Inflammatory macrophage treated with lipopolysaccharide for 4 hours (primary cell): ENCODE measurements at places on chromosomes 2 and 18.

DNA sequence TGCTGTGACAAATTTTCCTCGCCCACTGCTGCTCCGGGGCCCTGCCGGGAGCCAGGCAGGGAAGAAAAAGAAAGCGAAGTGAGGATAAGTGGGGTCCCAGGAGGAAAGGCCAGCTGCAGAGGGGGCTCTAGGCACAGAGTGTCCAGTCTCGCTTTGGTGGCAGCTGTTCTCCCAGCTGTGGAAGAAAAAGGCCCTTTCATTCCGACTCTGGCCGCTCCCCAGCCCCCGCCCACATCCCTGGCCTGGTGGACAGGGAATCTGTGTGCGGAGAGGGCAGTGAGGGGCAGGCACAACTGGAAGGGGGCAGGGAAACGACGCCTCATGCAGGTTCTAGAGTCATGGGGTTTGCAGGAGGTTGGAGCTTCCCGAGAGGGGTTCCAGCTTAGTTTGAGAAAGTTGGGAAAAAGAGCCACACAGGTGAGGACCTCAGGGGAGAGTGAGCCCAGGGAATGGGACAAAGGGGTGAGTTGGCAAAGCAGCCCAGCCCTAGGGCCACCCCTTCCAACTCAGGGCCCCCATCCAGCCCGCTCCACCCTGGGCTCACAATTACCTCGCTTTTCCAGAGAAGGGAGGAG, 1.8 kb downstream of the RTKN start:
- DNase-seq: no peak

GRCh38 chr2:199602896-199603717, 145.4 kb upstream of the SATB2 start:
- DNase-seq: no peak

GRCh38 chr2:118811514-118812115, 35.8 kb downstream of the EN1 start:
- no peak for DNase-seq

- DNase-seq: no peak
Measured at GRCh38 chr2:233338046-233338445, 16.2 kb upstream of the DGKD start.

DNA sequence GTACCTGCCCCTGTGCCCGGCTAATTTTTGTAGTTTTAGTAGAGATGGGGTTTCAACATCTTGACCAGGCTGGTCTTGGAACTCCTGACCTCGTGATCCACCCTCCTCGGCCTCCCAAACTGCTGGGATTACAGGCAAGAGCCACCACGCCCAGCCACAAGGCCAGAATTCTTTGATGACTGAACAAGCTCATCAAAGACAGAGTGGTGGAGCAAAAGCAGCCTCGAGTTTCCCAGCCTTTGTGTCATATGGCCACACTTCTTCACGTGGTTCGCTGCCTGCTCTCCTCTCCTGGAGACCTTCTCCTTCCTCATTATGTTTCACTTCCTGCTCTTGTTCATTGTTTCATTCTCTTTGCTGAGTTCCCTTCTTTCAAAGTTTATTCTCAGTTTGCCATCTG, 9.9 kb upstream of the NPC1 start:
- DNase-seq: peak; percentile 97

DNA sequence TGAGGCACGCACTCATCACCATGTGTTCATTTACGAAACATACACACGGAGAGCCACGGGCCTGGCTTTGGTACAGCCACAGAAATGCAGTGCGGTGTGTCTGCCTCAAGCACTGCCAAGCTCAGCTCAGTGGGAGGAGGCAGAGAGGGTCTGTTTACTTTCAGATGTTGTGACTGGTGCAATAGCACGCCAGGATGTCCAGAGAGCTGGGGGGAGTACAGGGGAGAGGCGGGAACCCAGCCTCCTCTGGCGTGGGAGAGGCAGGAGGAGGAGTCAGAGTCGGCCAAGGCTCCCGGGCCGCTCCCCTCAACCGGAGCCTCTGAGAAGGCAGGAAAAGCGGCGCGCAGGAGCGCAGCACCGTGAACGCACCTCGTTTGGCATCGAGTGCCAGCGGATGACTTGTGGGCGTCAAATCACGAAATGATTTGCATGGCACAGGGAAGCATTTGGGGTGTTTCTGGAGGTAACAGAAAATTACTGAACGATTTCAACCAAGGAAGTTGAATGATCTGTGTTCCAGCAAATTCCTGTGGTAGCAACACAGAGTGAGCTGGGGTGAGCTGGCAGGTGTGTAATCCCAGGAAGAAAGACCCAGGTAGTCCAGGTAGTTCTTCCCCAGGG, 143.0 kb downstream of the ZNF516 start:
- DNase-seq: no peak

DNA sequence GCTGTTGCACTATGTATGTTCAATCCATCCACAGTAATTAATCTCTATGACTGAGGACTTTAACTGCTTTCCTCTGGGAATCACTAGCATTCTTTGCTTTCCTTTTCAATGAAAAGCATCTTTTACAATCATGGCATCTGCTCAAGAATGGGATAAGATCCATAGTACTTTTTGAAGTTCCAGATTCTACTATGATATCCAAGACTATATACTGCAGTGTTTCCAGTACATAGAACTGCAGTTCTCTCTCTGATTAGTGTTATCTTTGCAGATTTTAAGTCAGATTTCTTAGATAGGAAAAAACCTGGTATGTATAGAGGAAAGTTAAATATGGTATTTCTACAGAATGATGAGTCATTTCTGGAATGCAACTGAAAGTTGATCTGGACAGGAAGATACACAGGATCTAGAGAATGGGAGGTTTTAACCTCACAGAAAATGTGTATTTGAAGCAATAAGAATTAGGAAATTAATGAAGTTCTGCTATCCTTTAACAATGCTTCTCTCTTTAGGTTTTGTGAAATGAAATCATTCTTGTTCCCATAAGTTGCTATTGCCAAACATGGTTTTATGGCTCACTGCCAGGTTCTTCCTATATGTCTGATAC, 670.7 kb downstream of the ERBB4 start:
- peak; percentile 50 for DNase-seq

GRCh38 chr2:168194784-168195522, 52.4 kb downstream of the STK39 start:
- DNase-seq: no peak

DNA sequence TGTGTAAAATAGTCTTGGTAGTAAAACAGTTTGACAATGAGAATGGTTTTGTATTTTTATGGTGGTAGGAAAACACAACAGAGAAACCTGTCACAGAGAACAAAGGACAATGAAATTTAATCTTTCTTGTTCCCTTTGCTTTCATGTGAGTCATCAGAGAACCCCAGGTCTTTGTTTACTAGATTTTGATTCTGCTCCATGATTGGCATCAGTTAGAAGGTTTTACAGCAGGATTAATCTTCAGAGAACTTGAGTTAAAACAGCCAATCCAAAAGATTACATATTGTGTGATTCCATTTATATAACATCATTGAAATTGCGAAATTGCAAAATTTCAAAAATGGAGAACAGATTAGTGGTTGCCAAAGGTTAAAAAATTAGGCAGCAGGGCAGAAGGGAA, 2.5 kb downstream of the APLF start:
- DNase-seq: peak; percentile 51
